Effector memory CD4-positive, alpha-beta T cell (primary cell): ENCODE measurements at places on chromosomes 12 and 14.

- no peak for DNase-seq
Measured at GRCh38 chr12:90207799-90208198, 499.2 kb upstream of the ATP2B1 start.

DNA sequence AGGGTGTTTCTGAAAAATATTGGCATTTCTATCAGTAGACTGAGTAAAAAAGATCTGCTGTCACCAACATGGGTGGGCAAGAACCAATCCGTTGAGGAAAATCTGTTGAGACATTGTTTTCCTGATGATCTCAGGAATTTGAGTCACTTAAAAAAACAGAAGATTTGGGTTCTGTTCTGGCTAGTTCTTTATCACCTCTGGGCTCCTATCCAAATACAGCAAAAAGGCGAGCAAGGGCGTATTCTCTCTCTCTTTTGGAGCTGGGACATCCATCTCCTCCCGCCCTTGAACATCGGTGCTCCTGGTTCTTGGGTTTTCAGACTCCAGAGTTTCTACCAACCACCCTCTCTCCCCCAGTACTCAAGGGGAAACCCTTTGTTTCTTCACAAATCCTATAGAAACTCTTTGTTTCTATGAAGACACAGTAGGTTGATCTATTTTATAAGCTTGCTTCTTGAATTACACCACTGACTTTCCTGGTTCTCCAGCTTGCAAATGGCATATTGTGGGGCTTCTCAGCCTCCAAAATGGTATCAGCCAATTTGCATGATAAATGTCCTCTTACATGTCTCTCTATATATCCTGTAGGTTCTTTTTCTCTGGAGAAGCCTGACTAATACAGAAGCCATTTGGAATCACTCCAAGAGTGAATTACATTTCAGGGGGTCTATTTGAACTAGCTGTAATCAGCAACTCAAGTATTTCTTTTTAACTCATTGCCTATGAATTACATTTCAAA lies 263.9 kb upstream of the TMTC1 start:
- no peak for DNase-seq

- no peak for DNase-seq
Measured at GRCh38 chr12:107336695-107337094, 243.3 kb upstream of the CRY1 start.

GRCh38 chr14:69845050-69845581 lies 34.1 kb upstream of the SMOC1 start:
- no peak for DNase-seq

- DNase-seq, result no peak
Measured at GRCh38 chr12:95173392-95174251, 43.6 kb downstream of the FGD6 start.

DNA sequence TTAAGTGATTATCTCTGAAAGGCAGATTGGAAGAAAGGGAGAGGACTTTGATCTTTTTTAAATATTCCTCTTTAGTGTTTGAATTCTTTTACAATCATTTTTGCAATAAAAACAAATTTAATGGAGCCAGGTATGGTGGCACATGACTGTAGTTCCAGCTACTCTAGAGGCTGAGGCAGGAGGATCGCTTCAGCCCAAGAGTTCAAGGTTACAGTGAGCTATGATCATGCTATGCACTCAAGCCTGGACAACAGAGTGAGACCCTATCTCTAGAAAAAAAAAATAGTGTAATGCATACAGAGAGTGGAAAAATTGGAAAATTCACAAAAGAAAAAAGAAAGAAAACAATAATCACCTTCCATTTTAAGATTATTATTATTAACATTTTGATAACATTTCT lies 15.2 kb upstream of the HECTD1 start:
- DNase-seq, result no peak

- DNase-seq, result no peak
Measured at GRCh38 chr12:43937947-43938346, 102.1 kb downstream of the TMEM117 start.

DNA sequence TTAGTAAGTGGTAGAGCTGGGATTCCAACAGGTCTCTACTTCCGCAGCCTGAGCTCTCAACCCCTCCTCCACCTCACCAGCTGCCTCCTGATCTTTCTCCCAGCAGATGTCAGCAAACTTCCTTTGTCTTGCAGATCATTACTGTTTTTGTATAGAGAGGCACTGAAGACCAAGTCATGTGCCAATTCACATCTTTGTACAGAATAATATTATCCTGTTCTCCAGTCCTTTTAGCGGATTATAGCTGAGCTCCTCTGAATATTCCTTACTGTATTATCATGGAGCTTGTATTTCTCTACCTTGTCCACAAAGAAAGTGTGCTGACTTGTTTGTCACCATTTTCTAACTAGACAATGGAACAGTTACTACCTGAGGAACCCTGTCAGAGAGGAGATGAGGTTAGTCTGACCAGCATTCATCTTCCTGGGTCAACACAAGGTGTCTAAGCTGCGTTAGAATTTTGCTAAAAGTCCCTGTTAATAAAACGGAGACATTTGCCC lies 142.3 kb upstream of the ARHGAP5 start:
- no peak for DNase-seq

DNA sequence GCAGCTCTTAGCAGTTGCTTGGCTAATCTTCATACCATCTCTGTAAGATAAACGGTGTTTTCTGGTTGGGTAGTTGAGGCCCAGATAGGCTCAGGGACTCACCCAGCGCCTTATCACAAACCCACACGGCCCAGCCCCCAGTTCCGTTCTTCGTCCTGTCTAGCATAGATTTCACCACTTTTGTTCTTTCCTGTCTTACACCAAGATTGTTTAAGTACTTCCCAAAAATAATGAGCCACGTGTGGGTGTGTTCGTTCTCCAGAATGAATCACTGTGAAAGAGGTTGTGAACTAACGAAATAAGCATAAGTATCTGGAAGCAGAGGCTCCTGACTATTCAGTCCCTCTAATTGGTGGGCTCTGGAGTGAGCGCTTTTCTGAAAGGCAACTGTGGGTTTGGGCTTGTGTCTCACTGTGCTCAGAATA lies 21.4 kb downstream of the ACVR1B start:
- DNase-seq, result peak; percentile 27

DNA sequence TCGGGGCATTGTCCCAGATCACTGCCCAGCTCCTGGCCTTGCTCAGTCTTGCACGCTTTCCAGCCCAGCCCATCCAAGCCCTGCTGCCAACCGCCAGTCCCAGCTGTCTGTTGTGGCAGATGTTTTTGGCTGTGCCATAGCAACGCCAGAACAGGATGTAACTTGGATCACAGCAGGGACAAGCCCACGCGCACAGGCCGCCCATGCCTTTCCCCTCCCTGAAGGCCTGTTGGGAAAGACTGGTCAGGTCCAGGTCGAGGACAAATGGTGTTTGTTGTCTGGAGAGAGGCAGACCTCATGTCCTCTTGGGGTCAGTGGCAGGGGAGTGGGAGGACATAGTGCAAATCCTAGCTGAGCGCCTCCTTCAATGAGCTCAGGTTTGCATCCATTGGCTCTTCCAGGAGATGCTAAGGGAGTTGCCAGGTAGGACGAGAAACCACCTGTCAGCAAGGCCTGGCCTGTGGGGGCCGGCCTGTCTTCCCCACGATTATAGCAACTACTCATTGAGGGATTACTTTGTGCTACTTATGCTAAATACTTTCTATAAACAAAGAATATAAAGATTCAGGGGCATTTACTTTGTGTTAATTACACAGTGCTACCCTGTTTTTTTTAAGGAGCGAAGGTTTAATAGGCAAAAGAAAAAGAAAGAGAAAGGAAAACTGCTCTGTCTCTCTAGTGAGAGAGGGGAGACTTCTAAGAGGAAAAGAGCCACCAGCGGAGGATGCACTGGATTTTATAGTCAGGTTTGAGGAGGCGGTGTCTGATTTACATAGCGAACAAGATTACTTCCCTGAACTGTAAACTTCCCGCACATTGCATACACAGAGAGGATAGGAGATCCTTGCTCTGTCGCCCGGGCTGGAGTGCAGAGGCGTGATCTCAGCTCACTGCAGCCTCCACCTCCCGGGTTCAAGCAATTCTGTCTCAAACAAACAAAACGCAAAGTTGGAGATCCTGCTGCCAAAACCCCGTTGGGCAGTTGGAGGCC lies 42.8 kb upstream of the CORO1C start:
- DNase-seq, result no peak

GRCh38 chr14:104693482-104694431 lies 4.3 kb downstream of the INF2 start:
- no peak for DNase-seq

- no peak for DNase-seq
Measured at GRCh38 chr12:64706306-64706705, 52.9 kb downstream of the GNS start.

DNA sequence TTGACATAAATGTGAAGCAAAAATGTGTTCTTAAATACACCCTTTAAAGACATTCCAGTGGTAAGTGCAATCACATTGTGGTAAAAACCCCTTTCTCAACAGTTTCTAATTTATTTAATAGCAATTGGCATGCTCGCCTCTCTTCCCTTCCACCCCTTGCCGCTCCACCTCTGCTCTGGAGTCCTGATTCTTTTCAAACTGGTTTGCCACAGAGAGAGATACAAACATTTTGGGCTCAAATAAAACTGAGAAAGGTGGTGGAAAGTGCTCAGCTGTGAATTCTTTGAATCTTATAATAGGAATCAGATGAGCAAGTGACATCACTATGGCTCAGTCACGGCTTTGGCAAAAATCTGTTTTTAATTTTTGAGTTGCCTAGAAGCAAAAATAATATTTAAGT lies 993.9 kb downstream of the GALC start:
- no peak for DNase-seq

- DNase-seq, result no peak
Measured at GRCh38 chr12:88922816-88923215, 342.5 kb upstream of the KITLG start.

DNA sequence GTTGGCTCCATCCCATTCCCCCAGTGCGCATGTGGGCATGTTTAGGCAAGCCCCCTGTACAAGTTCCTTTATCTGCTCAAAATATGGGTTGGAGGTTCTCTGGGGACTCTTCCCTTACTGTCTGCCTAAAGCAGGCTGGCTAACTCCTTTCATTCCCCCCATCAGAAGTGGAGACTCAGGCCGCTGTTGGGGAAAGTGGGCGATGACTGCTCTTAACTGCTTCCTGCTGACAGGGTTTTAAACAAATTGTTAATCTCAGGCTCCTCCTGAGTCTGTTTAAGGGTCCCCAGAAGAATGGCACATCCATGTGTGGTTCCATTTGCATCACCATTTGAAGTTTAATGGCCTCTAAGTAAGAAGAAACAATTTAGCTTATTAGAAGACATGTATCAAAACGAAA lies 15.4 kb upstream of the FAR2 start:
- no peak for DNase-seq

GRCh38 chr12:53516758-53517455 lies 9.6 kb upstream of the NPFF start:
- no peak for DNase-seq

GRCh38 chr12:131827961-131828534 lies at the start of gene MMP17:
Gene MMP17 (plus strand): TSS chr12:131828393. CDS start chr12:131828495, 102 bp downstream.
- DNase-seq, result no peak

- no peak for DNase-seq
Measured at GRCh38 chr14:68547305-68548193, 245.3 kb downstream of the ZFP36L1 start.

DNA sequence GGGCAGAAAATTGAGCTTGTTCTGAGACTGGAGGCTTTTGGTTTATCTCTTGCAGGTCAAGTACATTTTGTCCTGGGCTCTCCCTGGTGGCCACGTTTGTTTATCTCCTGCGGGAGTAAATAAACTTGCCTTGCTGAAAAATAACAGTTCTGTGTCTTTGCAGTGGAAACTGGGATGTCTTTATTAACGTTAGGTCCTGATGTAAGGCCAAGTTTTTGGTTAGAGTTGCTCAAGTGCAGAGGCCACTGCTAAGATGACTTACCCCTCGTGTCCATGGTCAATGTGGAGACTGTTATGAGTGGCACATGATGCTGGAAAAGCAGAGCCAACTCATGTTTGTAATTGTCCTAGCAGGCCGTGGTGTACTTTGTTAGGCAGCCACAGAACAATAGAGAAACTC lies 3.8 kb downstream of the PTPN11 start:
- DNase-seq, result no peak

- DNase-seq, result no peak
Measured at GRCh38 chr12:75891072-75891471, 140.5 kb downstream of the PHLDA1 start.
